Activated CD4-positive, alpha-beta T cell treated with anti-CD3 and anti-CD28 coated beads for 36 hours (primary cell): ENCODE measurements at places on chromosomes 2 and 18. TPM values are rescaled to one million over a fixed set of nuclear protein-coding genes. Genes with fewer than 3 reads are reported as not detected.

GRCh38 chr2:20113986-20114938 is 62.8 kb upstream of the LAPTM4A start:
- H3K27me3 ChIP-seq = peaks cover 2% of the 10 kb centered on the region
- no peak overlapping the region for H3K27ac ChIP-seq
- DNase-seq = no peak
- no peak overlapping the region for H3K4me3 ChIP-seq
- H3K4me1 ChIP-seq = no peaks in the 10 kb centered on the region

DNA sequence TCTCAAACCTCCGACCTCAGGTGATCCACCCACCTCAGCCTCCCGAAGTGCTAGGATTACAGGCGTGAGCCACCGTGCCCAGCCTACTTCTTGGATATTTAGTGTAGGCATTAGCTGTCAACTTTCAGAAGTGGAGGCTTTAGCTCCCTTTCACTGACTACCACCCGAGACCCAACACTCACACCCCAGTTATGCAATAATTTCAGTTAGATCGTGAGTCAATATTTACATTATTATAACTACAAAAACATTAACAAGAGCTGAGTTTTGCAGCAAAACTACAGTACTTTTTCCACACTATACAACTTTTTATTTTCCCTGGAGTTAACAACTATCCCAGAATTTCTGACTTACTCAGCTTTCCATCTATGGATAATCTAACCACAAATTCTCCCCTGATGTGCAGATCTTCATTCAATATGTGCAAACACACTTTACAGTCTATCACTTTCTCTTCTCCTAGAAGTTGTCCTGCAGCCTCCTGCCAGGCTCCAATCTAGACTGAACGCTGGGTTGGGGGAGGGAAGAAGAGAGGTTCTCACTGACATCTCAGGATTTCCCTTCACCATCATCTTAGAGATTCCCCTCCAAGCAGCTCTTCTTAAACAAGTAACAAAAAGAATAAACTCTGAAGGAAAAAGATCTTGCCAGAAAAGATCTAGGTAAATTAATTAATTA is 10.1 kb downstream of the TBC1D8 start:
- H3K4me3 ChIP-seq = no peak overlapping the region
- no peak for DNase-seq
- H3K27me3 ChIP-seq = peaks cover 6% of the 10 kb centered on the region
- H3K36me3 ChIP-seq = no peaks in the 10 kb centered on the region
- H3K4me1 ChIP-seq = no peaks in the 10 kb centered on the region

ACMSD gene
- total RNA-seq = not detected

- peaks cover 2% of the 10 kb centered on the region for H3K4me1 ChIP-seq
- H3K4me3 ChIP-seq = no peak overlapping the region
- H3K36me3 ChIP-seq = no peaks in the 10 kb centered on the region
- DNase-seq = no peak
- peaks cover 8% of the 10 kb centered on the region for H3K27me3 ChIP-seq
Observed at GRCh38 chr2:16475586-16475985, 190.0 kb downstream of the CYRIA start.

SCYGR2 gene
- not detected for total RNA-seq

C2orf74 gene
- total RNA-seq = 14.2 TPM

DNA sequence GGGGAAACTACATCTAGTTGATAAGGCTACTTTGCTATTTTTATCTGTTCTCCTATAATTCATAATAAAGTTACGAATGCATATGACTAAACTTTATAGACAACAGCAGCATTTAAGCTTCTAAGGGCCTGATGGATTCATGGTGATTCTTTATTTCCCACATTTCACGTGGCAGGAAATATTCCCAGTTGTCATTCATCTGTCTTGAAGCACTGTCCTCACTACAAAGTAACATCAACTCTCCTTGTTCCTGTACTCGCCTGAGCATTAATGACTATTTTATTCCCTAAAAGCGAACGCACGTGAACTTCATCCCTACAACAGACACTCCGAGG is 2.6 kb downstream of the SATB2 start:
- no peak for DNase-seq
- H3K4me1 ChIP-seq = peaks cover 17% of the 10 kb centered on the region
- H3K4me3 ChIP-seq = no peak overlapping the region
- H3K27ac ChIP-seq = no peak overlapping the region
- H3K36me3 ChIP-seq = no peaks in the 10 kb centered on the region

CHRND gene
- total RNA-seq = not detected

FBLN7 gene
- 40.5 TPM for total RNA-seq

DNA sequence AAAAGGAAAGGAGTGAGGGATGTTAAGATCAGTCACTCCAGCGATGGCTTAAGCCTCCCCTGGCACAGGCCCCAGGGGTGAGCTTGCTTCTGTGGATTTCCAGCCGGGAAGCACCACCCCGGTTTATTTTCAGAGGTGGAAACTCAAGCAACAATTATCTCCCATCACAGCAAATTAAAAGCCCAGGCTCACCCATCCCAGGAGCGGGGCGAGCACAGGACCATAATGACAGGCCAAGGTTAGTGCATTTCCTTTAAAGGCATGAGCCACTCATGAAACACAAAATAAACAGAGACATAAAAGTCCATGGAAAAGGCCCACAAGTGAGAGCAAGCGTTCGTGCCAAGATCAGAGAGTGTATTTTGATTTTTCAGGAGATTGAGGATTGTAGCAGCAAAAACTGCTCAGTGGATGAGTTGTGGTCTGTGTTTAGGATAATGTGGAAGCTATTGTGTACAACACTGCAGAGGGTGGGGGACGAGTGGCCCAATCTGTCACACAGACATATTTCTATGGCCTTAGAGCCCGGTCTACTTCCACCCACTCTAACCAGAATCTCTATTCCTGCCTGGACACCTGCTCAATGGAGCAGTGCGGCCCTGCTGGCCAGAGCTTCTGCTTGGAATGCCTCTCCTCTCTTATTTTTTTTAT is 111.4 kb upstream of the CDC42EP3 start:
- DNase-seq = no peak
- H3K27me3 ChIP-seq = no peaks in the 10 kb centered on the region
- peak overlapping the region; percentile 2 for H3K27ac ChIP-seq

DNA sequence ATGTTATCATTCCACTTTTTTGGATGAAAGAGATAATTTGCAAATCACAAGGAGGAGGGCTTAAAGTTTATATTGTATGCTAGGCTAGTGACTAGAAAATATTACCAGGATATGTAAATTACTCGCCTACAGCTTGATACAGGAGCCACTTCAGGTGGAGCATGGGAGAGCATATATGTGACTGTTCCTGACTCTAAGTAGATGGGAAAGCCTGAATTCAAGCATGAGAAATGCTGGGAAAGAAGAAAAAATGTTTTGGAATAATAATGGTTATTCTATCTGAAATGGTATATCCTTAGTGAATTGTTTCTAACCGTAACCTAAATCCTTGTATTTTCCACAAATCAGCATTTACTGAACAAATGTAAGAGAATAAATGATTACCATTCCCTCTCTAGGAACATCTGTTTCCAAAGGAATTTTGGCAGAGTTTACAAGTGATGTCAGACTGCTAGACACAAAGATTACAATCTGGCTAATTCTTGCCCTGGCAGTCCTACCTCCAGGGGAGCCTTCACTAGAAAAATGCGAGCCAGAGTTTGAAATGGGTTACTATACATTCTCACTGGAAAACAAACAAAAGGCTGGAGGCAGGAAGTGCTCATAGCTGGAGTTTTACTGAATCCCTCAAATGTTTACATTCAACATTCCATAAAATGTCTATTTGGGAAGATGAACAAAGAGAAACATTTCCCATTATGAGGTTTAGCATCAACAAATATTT is 129.4 kb upstream of the MAPRE2 start:
- peaks cover 13% of the 10 kb centered on the region for H3K4me1 ChIP-seq
- H3K4me3 ChIP-seq = no peak overlapping the region
- H3K27me3 ChIP-seq = peaks cover 3% of the 10 kb centered on the region

DNA sequence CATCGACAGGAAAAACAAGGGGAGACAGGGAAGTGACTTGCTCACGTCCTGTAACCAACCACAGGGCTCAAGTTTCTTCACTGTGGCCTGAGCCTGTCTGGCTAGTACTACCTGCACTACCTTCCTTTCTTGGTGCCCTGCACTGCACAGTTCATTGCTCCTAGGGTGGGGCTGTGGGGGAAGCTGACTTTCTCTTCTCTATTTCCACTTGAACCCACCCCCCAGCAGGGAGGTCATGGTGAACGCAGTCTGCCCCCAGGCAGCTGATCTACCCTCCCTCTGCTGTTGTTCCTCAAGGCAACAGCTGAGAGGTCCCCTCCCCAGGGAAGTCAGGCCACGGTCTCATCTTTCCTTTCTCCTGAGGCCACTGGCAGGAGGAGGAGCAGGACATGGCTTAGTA is 532.1 kb downstream of the SOX11 start:
- H3K36me3 ChIP-seq = no peaks in the 10 kb centered on the region
- no peaks in the 10 kb centered on the region for H3K4me1 ChIP-seq
- DNase-seq = no peak
- H3K4me3 ChIP-seq = no peak overlapping the region

- H3K27me3 ChIP-seq = no peaks in the 10 kb centered on the region
- H3K36me3 ChIP-seq = peaks cover 16% of the 10 kb centered on the region
- no peak overlapping the region for H3K4me3 ChIP-seq
- DNase-seq = no peak
- H3K27ac ChIP-seq = peak overlapping the region; percentile 7
- peaks cover 32% of the 10 kb centered on the region for H3K4me1 ChIP-seq
Observed at GRCh38 chr2:88733155-88733902, 41.9 kb downstream of the RPIA start.

GRCh38 chr2:28234807-28235206 is 157.9 kb upstream of the FOSL2 start:
- peaks cover 5% of the 10 kb centered on the region for H3K36me3 ChIP-seq
- no peak overlapping the region for H3K4me3 ChIP-seq
- DNase-seq = no peak
- no peaks in the 10 kb centered on the region for H3K4me1 ChIP-seq

CAVIN2 gene
- total RNA-seq = not detected

GRCh38 chr2:112710956-112711750 is 9.7 kb upstream of the NT5DC4 start:
- H3K4me1 ChIP-seq = peaks cover 32% of the 10 kb centered on the region
- no peak overlapping the region for H3K27ac ChIP-seq
- no peaks in the 10 kb centered on the region for H3K36me3 ChIP-seq
- H3K4me3 ChIP-seq = no peak overlapping the region
- DNase-seq = no peak
- peaks cover 10% of the 10 kb centered on the region for H3K27me3 ChIP-seq
